Fibroblast of skin of abdomen (primary cell): ENCODE measurements at places on chromosomes 6 and 20.
A peak's percentile ranks its signal among the peaks of the same experiment; 100 is the strongest.

GRCh38 chr20:15867899-15868298 lies 705.3 kb downstream of the KIF16B start:
- no peak for DNase-seq

GRCh38 chr20:38601216-38602184 lies at the start of gene ARHGAP40:
Gene ARHGAP40, plus strand, starts transcription at chr20:38601809.
- DNase-seq = no peak

DNA sequence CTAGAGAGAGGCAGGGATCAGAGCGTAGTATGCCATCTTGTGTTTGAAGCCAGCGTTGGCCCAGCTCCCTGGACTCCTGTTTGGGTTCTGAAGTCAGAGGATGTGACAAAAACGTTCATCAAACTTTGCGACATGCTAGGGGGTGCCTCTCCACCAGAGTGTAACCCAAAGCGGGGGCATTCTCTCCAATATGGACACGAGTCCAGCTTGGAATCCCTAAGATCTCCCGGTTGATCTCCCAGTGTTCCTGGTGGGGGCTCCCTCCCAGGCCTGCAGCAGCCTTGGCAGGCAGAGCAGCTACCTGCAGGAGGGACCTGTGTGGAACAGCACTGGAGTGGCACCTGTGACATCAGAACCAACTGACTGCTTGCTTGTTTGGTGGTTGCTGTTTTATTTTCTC lies 218.8 kb upstream of the ECI2 start:
- DNase-seq = no peak

GRCh38 chr6:97097068-97098047 lies 172.8 kb downstream of the KLHL32 start:
- no peak for DNase-seq

DNA sequence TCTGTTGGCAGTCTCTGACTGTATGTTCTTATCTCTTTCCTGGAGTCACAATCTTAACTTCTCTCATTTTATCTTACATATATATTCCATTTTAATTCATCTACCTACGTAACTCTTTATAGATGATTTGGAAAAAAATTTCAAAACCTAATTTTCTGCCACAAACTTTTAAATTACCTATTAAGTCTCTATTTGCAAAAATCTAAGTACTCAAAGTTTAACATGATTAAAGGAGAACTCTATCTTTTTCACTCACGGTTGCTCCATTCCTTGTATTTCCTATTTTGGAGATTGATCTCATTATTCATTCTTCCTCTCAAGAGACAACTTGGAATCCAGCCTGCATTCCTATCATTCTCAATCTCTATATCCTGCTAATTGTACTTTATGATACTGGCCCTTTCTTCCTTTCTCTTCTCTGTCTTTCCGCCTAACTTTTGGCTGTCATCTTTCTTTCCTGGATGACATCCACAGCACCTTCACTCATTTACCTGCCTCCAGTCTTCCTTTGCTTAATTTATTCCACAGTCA lies 1071.1 kb upstream of the CITED2 start:
- peak; percentile 91 for DNase-seq

- DNase-seq = no peak
Observed at GRCh38 chr20:16132036-16132798, 441.0 kb downstream of the KIF16B start.

GRCh38 chr6:40583709-40584108 lies 3.5 kb downstream of the LRFN2 start:
- no peak for DNase-seq

- DNase-seq = peak; percentile 88
Observed at GRCh38 chr6:163872335-163872734, 457.8 kb downstream of the QKI start.

- DNase-seq = no peak
Observed at GRCh38 chr6:155132617-155133016, 131.2 kb upstream of the CLDN20 start.

GRCh38 chr6:79665725-79666551 lies 34.8 kb downstream of the SH3BGRL2 start:
- no peak for DNase-seq

DNA sequence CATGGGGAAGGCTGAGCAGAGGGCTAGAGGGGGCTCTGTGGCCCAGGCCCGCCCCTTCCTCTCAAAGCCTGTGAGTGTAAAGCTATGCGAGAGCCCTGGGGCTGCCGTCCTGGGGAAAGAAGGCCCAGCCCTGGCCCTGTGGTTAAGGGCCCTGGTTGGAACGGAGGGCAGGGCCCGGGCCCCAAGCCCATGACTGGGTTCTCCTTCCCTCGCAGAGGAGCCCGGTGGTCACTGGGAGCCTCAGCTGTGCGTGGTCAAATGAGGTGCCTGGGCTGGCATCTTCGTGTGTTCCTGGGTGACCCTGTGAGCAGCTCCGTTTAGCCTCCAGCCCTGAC lies 56.0 kb downstream of the SMOC2 start:
- no peak for DNase-seq
